ENCODE measurements at places on chromosomes 6 and 20.

- no peak for DNase-seq
Observed at GRCh38 chr6:20412682-20413073, 11.0 kb downstream of the E2F3 start.

GRCh38 chr20:44717986-44718385 is 2.8 kb downstream of the CCN5 start:
- DNase-seq: no peak

GRCh38 chr6:6003621-6004366 is 2.9 kb downstream of the NRN1 start:
- DNase-seq: no peak

DNA sequence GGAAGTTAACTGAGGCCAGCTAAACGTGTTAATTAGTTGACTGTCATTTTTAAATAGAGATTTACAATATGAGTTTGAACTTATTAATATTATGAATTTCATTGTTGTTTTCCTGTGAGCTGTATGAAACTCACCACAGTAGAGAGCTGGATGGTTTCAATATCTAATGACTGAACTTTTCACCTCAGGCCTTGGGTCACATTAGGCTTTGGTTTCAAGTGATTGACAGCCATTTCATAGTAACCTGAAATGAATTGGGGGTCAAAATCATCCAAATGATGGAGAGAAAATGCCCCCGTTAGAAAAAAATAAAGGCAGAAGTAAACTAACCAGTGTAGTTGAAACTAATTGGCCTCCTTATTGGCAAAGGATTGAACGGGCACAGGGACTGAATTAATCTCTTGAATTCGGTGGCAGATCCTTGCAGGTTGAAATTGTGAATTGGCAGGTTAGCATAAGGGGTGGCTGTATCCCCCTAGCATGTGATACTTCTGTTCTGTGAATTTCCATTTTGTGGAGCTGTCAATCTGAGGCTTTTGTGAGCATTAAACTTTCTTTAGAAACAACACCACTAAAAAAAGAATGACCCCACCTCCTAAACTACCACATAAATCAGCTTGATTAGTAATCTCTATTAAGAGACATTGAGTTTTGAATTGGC is 155.1 kb upstream of the MMS22L start:
- DNase-seq: no peak

DNA sequence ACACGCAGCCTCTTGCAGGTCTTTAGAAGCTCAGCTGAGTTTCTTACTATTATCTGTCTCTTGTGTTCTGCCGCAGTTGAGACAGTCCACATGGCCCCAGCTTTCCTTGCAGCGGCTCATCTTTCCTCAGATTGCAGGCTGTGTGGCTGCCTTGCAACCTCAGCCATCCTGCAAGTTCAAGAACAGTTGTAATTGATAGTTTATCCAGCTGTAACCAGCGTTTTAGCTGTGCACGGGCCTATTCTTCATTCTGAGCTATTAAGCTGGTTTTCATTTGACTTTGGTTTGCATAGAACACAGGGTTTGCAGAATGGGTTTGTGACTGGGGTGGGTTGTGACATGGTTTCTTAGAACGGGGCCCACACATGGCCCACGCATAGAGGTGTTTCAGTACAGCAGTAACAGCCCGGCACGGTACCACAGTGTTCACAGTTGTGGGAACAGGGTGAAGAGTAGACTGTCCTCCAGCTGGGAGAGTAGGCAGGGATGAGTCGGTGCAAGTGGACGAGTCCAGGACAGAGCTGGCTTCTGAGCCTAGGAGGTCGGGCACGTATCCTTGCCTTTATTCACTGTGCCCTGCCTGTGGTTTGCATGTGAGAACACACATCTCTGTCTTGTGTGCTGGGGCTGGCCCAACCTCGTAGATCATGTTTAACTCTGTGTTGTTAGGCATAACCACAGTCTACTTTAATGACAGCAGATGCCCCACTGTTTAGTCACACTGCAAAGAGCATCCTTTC is 89.2 kb downstream of the RPP40 start:
- DNase-seq: no peak

DNA sequence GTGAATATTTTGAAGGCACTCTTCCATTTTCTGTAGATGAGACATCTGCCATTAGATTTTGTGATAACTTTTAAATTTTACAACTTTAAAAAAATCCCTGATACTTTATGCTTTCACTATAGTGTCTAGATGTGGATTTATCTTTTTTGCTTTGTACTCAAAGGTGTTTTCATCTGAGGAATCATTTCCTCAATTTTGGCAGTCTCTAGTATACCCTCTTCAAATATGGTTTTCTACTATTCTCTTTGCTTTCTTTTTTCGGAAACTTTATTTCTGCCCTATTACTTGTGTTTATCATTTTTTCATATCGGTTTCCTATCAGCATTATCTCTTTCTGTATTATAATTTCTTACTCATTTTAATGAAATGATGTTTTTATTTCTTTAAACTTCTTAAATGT is 62.2 kb downstream of the SLX4IP start:
- DNase-seq: no peak

GRCh38 chr6:136890194-136890839 is 31.8 kb upstream of the SLC35D3 start:
- no peak for DNase-seq

DNA sequence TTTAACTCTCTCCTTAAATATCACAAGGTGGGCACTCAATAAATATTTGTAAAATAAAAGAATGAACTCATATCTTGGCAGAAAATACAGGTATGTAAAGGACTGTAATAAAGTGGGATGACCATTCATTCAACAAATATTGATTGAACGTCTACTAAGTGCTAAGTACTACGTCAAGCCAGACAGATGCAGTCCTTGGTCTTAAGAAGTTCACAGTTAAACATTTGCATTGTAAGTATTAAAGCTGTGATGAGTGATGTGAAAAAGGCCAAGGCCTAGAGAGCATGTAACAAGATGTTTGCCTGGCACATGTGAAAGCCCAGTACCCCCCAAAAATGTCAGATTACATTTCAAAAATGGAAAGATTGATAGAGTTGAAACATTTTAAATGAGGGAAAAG is 130.1 kb upstream of the TMEM170B start:
- DNase-seq: no peak

- DNase-seq: no peak
Observed at GRCh38 chr6:108294297-108294726, 542 bp upstream of the AFG1L start.

DNA sequence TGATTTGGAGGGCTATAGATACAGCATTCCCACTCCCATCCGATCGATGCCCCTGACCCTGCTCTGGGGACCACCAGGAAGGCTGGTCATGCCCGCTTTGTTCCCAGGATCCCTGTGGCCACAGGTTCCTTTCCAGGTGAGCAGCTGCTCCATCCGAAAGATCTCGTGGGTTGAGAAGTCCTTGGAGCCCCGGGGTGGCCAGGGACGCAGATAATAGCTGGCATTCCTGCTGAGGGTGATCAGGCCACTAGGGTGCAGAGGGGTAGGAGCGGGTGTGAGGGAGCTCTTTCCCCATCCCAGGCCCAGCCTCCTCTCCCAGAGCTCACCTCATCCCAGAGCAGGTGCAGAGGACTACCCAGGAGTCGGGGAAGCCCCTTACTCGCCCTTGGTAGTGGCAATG is 7.4 kb downstream of the ADAM33 start:
- DNase-seq: no peak

DNA sequence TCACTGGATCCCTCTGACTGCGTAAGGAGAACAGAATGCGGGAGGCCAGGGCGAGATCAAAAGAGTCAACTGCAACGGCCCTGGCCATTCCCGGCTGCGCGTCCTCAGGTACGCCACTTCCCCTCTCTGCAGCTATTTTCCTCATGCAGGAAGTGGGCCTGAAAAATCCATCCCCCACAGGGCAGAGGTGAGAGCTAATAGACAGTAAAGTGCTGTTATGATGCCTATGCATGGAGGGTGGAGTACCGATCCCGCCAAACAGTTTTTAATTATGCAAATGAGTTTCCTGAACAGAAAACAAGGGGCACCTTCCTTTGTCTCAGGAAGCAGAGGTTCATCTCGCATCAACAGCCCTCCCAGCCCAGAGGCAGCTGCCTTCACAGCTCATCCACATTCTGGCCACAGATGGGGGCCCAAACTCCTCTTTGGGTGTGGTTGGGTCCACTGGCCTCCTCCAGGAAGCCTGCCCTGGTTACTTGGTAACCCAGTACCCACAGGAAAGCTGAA is 9.3 kb downstream of the PREX1 start:
- DNase-seq: no peak

DNA sequence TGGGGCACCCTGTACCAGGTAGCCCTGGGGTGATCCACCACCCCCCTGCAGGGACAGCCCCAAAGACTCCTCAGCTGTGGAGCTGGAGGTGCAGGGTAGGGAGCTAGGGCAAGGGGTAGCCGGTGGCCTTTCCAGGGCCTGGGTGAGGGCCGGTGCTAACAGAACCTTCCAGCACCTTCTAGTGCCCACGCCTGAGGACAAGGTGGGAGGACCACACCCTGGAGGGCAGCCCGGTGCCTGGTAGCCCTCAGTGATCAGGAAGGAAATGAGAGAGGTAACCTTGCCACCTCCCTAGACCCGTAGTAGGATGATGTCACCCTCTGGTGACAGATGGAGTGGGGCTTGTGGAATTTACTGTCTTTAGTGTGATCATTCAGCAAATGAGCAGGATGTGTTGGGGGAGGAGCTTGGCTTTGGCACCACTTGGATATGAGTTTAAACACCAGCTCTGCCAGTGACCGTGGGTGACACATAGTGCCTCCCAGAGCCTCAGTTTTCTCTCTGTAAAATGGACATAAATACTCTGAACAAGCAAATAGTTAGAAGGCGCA is 187.7 kb downstream of the NFATC2 start:
- no peak for DNase-seq

Measured in iPS DF 19.7 (cell line).